ENCODE measurements at places on chromosomes 7 and 10.
A peak's percentile ranks its signal among the peaks of the same experiment; 100 is the strongest.

GRCh38 chr10:110691139-110691538 is 47.0 kb downstream of the RBM20 start:
- no peak for DNase-seq

DNA sequence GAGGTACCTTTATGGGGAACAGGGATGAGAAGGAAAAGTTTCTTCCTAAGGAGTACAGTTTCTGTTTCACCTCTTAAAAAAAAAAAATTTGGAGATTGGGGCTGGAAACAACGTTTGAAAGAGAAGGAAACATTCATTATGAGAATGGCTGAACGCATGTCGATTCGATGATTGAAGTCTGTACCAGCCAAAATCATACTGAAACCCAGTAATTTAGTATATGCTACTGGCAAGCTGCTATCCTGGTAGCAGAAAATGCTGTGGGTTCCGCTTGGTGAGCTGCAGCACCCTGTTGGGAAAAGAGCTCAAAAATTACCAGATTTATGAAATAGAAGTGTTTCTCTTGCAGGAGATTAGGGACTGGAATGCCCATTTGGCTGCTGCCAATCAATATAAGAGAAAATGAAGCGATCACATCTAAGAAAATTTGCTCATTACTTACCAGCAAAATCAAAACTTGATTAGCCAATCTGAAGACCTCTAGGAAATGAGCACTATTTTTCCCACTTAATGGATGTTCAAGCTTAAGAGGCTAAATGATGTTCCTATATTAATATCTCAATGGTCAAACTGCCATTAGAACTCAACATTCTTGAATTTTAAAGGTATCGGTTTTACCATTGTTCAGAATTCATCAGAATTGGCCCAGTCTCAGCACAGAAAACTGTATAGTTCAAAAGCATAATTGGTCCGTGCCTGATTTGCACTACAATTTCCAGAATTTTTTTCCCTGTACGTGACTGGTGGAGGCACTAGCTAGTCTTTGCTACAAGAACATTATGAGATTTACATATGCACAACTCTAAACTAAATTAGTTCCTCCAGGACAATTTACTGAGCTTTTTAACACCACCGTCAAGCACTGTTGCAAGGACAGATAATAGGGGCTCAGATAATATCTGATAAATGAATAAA is 1.2 kb upstream of the ITGB1 start:
- no peak for DNase-seq

DNA sequence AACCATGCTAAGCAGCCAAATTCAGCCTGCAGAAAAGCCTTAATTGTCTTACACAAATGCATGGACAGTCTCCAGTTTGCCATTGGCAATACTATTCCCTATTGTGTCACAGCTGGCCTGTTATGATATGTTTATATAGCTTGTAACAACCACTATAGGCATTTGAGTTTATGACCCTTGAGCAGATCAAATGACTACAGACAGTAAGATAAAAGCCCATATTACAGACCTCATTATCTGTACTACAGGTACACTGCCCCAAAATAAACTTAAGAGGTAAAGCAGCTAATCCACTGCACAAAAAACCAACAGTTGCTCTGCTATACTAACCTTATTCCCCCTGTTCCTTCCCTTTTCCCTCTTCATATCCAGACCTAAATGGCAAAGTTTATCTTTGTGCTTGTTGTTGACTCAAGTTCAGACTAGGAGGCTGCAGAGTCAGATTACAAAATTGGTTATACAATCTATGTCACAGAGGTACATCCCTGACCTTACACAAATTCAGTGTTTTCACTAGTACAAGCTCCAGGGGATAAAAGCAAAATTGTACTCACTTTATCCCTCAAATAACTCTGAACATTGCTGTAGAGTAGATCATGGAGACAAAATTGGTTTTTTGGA is 218.4 kb downstream of the GRM8 start:
- DNase-seq: no peak

DNA sequence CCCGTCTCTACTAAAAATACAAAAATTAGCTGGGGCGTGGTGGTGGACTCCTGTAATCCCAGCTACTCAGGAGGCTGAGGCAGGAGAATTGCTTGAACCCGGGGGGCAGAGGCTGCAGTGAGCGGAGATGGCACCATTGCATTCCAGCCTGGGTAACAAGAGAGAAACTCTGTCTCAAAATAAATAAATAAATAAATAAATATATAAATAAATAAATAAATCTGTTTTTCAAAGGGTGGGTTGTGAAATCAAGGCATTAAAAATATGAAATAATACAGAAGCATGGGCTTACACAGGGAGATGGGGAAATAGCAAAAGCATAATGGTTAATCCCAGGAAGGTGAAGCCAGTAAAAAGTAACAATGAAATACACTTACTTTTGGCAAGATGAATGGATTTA is 93.9 kb downstream of the LYZL2 start:
- no peak for DNase-seq

- DNase-seq: no peak
Observed at GRCh38 chr10:13337827-13338196, 10.3 kb downstream of the SEPHS1 start.

GRCh38 chr7:42739638-42740037 is 172.2 kb downstream of the C7orf25 start:
- DNase-seq: no peak

DNA sequence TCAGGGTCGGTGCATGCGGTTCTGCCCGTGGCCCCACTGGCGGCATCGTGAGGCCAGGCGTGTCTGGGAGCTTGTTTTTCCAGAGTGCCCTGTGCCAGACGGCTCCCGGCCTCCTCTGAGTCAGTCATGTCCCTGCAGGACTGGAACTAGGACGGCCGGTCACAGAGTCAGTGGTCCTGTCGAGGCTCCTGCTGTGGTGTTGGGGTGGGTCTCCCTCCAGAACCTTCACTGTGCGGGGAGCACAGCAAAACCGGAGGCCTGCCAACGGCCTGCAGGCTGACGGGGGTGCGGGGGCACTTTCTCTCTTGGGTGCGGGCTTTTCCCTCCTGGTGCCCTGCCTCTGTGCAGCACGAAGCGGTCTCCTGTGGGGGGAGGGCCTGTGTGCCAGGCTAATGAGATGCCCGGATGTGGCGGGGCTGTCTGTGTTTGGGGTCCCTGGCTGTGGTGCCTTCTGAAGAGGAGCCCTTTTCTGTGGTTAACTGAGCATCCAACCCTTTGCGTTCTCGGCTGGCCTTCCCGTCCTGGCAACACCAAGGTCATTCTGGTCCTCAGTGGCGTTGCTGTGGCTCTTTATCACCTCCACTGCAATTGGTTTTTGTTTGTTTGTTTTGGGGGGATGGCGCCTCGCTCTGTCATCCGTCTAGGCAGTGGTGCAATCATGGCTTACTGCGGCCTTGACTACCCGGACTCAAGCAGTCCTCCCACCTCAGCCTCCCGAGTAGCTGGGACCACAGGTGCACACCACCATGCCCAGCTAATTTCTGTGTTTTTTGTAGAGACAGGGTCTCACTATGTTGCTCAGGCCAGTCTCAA is 8.0 kb downstream of the GET4 start:
- no peak for DNase-seq

DNA sequence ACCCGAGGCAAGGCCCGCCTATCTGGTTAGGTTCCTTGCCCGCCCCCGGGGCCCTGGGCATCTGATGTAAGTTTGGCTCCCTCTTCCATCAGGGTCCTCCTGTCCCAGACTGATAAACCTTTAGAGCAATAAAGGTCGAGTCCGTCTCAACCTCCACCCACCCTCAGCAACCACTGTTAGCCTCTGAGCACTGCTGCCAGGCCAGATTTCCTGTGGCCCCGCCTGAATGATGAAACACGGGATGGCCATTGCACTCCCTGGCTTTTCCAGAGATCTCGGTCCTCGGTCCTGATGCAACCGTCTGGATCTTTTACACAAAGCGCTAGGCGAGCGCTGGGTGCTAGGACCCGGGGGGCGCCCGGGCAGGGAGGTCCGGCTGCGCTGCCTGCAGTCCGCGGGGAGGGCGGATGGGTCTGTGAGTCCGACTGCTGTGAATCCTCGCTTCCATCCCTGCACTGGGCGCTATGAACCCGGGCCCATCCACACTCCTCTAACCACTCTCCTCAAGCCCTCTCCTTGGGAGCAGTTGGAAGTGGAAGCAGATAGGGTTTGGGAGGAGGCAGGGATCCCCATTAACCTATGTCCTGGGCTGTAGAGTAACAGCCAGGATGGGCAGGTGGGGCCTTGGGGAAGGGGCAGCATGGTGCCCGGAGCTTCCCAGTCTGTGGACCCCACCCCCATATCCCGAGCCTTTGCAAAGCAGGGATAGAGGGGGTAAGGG is 875 bp upstream of the DDIT4 start:
- DNase-seq: peak; percentile 93

DNA sequence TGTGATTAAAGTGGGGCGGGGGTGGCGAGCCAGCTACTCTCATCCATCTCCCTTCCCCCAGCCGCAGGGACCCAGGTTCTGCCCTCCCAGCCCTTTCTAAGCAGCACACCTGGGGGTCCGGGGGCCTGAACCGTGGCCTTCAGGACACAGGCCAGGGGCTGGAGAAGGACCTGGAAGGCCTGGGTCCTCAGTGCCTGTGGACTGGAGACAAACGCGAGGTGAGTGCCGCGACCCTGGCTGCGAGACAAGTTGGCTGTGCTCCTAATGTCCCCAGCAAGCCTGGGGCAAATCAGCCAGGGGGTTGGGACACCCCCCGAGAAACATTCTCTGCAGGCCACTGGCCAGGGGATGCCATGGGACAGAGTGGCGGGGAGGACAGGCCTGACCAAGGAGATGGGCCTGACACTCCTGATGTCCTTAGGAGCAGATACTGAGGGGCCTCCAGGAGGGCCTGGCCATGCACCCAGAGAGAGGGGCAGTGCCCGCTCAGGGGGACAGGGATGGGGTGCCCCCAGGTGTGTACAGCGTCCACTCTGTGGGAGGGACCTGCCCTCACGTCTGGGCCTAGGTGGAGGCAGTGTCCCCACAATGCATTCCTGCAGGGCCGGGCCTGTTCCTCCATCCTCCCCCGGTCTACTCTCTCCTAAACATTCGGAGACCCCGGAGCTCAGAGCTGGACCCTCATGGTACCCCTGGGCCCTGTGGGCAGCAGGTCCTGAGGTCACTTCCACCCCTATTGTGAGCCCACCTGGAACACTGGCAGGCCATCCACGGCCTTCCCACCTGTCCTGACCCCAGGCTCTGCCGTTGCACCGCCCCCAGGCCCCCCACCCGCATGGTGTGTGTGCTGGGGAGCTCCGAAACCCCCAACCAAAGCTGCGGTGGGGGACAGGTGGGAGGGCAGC is 13.1 kb downstream of the BRAT1 start:
- no peak for DNase-seq

DNA sequence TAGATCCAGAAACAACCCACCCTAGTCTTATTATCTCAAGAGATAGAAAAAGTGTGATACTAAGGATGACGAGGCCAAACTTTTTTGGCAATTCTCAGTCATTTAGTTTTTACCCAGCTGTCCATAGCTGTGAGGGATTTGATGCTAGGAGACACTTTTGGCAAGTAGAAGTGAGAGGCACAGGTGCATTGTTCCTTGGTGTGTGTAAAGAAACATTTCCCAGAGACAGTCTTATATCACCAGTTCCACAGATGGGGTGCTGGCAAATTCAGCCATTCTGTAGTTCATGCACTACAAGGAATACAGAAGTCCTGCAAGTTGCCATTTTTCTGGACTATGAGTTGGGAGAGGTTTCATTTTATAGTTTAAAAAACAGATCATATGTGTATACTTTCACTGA is 403.3 kb upstream of the GHITM start:
- DNase-seq: no peak

DNA sequence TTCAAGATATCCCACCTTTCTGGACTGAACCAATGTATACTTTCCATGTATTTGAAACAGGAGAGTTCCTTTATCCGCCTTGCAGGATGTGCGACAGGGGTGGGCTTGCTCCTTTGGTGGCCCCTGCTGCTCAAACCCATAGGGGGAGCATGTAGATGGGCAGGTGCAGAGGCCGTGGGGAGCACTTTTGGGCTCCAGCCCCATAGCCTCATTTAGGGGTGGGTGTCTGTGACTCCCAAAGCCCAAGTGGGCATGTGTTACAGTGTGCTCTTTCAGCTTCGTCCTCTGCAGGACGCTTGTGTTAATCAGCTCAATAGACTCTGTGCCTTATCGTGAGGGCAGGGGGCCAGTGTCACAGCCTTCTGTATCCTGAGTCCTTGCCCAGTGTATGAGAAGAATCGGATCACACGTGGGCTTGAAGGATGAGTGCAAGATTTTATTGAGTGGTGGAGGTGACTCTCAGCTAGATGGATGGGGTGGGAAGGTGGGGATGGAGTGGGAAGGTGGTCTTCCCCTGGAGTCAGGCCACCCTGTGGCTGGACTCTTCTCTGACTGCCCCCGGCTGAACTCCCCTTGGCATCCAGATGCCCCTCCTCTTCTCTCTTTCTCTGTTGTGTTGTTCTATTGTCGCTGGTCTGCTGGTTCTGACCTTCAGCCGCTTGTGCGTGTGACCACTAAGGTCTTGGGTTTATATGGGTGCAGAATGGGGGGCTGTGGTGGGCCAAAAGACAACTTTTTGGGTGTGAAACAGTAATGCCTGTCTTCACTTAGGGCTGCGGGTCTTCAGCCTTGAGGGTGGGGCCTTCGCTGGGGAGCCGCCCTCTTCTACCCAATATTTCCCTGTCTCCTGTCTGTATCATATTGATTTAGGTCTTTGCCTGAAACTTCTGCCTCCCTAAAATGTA is 262.2 kb downstream of the GLRX3 start:
- DNase-seq: peak; percentile 8

GRCh38 chr10:82914655-82915136 is 1039.7 kb downstream of the NRG3 start:
- no peak for DNase-seq

DNA sequence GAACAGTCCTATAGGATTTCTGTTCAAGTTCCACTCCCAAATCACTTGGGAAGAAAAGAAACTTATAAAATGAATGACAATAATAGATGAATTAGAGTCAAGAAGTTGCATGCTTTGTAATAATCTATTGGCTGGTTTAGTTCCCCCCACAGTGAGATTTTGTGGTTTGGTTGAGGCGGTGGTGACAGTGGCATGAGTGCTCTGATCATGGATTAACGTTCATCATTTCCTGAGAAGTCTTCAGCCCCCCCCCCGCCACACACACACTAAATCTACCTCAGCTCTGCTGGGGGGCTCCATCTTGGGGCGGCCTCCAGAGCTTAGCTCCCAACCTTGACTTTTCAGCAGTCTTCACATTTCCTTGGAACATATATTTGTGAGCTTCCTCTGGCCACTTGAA is 121.7 kb downstream of the ABCA13 start:
- no peak for DNase-seq

- DNase-seq: no peak
Observed at GRCh38 chr10:74394416-74394969, 243.5 kb downstream of the ADK start.

DNA sequence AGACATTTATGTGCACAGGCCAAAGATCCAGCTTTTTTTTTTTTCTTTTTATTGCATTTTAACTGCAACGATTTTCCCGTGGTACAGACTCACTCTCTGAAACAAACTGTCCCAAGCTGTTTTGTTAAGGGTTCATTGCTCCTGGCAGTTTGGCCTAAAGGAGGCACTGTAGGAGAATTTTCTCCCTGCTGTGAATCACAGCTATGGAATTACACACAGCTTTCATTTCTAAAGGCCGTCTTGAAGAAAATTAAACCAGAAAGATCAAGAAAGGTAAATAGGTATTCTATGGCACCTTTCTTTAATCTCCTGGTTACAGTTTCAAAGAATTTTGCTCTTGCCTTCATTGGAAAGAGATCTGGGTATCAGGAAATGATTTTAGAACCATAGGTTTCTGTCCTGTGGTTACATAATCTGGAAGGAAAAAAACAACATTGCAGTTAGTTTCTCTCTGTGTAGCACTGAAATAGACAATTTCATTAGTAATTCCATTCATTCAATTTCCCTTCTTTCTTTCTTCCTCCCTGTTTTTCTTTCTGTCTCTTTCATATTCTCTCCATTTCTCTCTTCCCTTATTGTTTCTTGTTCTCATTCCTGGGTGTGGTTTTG is 51.2 kb downstream of the PDK4 start:
- DNase-seq: no peak
